Fibroblast of skin of scalp (primary cell): ENCODE measurements at places on chromosomes 6 and 20.

DNA sequence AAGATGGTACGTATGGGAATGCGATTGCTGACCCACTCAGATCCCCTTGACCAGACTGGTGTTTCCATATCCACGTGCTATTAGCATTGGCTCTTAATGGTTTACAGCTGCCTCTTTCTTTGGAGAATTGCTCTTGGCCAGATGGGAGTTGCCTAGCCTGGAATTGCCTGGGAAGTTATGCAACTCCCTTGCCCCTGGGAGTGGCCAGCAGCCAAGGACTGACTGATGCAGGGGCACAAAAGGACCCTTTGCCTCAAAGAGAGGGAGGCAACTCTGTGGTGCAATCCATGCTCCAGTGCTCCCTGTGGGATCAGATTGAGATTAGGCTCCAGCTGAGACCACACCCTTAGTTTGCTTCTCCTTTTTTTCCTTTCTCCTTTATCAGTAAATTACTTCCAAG is 203.5 kb upstream of the JAG1 start:
- no peak for DNase-seq

GRCh38 chr6:87972279-87972678 is 75.4 kb upstream of the SPACA1 start:
- no peak for DNase-seq

GRCh38 chr6:45898941-45899682 is 116.5 kb downstream of the CLIC5 start:
- DNase-seq: no peak

DNA sequence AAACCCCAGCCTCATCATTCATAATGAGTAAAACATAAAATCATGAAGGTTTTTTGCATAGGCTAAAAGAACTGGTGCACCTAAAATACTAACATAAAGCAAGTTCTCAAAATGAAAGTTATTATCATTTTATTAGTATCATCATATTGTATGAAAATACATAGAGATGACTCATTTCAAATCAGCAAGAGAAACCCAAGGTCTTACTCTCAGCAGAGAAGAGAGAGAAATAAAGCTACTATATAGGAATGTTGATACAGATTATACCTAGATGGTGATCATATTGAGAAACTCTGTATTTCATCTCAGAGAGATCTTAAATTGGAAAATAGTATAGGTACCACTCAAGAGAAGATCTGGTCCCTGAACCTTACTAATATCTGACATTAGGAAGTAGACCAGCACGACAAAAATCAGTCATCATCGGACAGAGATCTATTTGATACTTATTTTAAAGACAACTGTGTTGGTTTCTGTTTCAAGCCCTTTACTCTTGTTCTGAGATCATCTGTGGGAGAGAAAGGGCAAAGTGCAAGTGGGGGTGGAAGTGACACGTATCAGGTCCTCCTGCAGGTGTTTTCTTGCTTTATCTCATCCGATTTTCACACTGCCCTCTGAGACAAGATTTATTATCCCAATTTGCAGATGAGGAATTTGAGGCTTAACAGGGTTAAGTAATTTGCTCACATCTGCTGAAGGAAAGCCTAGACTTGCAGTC is 532.3 kb downstream of the MAFB start:
- no peak for DNase-seq
